ENCODE measurements at places on chromosomes 5 and 9.

GRCh38 chr5:172571413-172571812, 69.7 kb upstream of the NEURL1B start:
- DNase-seq, result no peak

- no peak for DNase-seq
Observed at GRCh38 chr5:62051747-62052146, 254.3 kb upstream of the KIF2A start.

DNA sequence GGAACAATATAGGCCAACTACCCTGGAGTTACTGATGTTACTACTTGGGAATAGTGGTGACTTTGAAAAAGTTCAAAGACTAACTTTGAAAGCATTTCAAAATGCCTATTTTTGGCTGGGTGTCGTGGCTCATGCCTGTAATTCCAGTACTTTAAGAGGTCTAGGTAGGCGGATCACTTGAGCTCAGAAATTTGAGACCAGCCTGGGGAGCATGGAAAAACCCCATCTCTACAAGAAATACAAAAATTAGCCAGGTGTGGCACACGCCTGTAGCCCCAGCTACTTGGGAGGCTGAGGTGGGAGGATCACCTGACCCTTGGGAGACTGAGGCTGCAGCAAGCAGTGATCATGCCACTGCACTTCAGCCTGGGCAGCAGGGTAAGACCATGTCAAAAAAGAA, 105.3 kb downstream of the ARRDC3 start:
- DNase-seq, result no peak

- no peak for DNase-seq
Observed at GRCh38 chr5:143284521-143284920, 119.0 kb downstream of the NR3C1 start.

DNA sequence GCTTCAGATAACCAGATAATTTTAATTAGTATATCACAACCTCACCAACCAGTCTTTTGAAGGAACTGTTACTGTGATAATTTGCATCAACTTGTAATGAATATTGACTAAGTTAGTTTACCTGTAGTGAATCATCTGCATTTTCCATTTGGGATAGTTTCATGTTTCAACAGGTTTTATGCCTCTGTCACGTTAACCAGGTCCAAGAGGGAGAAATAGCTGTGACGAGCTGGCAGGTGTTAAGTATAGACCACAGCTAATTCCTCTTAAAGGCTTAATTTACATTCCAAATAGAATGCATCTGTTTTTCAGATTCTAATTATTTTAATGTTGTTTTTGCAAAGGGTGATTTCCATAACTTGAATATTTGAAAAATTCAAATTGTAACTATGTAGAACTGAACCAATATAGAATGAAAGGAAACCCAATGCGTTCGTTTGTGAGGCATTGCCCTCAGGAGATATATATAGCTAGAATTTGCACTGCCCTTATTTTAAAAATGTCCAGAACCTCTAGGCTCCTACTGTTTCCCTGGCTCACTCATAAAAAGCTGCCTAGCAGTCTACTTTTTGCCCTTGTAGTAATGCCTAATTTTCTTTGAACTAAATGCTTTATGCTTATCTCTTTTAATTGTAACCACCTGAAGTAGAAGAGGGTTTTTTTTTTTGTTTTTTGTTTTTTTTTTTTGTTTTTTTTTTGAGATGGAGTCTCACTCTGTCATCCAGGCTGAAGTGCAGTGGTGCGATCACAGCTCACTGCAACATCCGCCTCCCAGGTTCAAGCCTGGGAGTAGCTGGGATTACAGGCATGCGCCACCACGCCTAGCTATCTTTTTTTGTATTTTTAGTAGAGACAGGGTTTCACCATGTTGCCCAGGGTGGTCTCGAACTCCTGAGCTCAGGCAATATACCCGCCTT, 270.5 kb downstream of the SMARCA2 start:
- no peak for DNase-seq

DNA sequence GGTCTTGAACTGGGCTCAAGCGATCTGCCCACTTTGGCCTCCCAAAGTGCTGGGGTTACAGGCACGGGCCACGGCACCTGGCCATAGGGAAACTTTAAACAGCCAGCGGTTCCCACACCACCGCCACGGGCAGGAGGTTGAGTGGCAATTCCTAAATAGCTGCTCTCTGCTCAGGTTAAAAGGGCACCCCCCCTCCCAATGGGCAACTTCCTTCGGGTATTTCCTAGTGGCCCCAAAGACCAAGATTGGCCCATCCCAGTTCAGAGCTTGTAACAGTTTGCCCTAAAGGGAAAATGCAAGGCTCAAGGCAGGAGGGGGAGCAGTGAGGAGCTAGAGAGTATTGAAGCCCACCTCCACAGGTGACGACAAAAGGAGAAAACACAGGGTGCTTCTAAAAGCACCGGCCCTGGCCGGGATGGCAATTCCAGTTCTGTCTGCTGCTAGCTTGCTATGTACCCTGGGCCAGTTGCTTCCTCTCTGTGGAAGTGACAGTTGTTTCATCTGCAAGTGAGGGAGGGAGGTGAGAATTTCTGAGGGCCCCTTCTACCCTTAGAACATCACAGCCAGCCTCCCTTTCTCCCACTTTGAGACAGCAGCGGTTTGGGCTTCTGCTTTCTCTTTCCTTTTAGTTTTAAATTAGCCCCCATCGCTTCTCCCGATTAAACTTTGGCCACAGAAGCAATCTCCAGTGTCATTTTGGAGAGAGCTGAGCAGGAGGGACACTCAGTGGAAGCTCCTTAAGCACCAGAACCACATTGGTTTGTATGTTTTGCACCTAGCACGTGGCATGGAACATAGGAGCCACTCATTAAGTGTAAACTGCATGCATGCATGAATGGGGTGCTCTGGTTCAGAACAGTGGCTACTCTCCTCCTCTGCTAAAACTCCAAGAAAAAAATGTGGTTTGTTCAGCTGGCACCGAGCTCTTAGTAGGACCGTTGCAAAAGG, 17.3 kb upstream of the TNIP1 start:
- no peak for DNase-seq

GRCh38 chr9:15670246-15670645, 117.4 kb downstream of the CCDC171 start:
- no peak for DNase-seq

GRCh38 chr9:135508211-135508820, 7.8 kb downstream of the MRPS2 start:
- DNase-seq, result no peak

- DNase-seq, result no peak
Observed at GRCh38 chr9:84716217-84716616, 46.7 kb downstream of the NTRK2 start.

Data from SIG-M5 (cell line).